ENCODE measurements at places on chromosomes 6 and 20.

DNA sequence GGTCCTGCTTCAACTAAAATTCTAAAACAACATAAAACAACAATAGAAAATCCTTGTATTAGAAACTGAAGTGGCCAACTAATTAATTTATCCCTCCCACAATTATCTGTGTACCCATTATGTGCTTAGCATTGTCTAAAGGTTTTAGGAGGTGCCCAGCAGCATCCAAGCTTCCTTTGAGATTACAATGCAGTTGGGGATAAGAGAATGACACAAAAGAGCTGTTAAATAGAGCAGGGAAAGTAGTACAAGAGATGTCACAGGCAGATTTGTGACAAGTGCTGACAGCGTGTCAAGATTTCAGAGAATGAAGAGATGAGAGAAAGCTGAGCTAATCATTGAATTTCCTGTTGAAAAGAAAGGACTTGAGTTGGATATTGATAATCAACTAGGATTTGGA, 204.8 kb downstream of the OTOR start:
- DNase-seq, result no peak

- no peak for DNase-seq
These were observed 5.6 kb upstream of the LY6G5C start for GRCh38 chr6:31686483-31686882.

GRCh38 chr6:154522576-154522975, 12.1 kb upstream of the CNKSR3 start:
- no peak for DNase-seq

- DNase-seq, result no peak
These were observed 23.5 kb upstream of the PAX1 start for GRCh38 chr20:21681922-21682318.

DNA sequence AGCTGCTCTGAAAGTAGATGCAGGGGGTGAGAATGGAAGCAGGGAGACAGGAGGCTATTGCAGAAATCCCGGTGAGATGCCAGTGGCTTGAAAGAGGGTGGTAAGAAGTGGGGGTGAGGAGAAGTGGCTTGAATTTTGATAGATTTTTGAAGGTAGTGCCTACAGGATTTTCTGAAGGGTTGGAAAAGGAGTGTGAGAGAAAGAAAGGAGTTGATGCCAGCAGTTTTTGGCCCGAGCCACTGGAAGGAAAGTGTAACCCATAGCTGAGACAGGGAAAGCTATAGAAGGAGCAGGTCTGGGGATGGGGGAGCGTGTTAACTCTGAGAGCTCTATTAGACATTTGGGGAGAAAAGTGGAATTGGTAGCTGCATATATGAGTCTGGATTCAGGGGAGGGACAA, 9.7 kb downstream of the ARMC12 start:
- no peak for DNase-seq

GRCh38 chr6:170044836-170045562, 245.9 kb downstream of the DLL1 start:
- no peak for DNase-seq

- no peak for DNase-seq
These were observed 37.7 kb downstream of the DSE start for GRCh38 chr6:116408491-116408890.

GRCh38 chr6:147986846-147987245, 355.8 kb upstream of the SASH1 start:
- DNase-seq, result no peak

- no peak for DNase-seq
These were observed 558.5 kb downstream of the CD83 start for GRCh38 chr6:14676064-14676463.

Data from stimulated activated CD8-positive, alpha-beta memory T cell treated with anti-CD3 and anti-CD28 coated beads, Interleukin-2, amount 100 ng/mL, for 1 hour (primary cell).